Endodermal cell (in vitro differentiated cells): ENCODE measurements at places on chromosomes 12 and 14. TPM values are rescaled to one million over a fixed set of nuclear protein-coding genes. Genes with fewer than 3 reads are reported as not detected.

Gene TAS2R30
- total RNA-seq, result 5.7 and 9.7 TPM in 2 replicates

GRCh38 chr12:1984759-1985158 lies 19.5 kb downstream of the DCP1B start:
- no peak for DNase-seq
- H3K4me3 ChIP-seq, result no peak overlapping the region
- peaks cover 47% of the 10 kb centered on the region for H3K36me3 ChIP-seq
- H3K27ac ChIP-seq, result no peak overlapping the region
- no peaks in the 10 kb centered on the region for H3K27me3 ChIP-seq

GRCh38 chr14:75470238-75470797 lies 42.5 kb downstream of the JDP2 start:
- H3K4me3 ChIP-seq, result no peak overlapping the region
- no peaks in the 10 kb centered on the region for H3K4me1 ChIP-seq
- no peaks in the 10 kb centered on the region for H3K27me3 ChIP-seq

DNA sequence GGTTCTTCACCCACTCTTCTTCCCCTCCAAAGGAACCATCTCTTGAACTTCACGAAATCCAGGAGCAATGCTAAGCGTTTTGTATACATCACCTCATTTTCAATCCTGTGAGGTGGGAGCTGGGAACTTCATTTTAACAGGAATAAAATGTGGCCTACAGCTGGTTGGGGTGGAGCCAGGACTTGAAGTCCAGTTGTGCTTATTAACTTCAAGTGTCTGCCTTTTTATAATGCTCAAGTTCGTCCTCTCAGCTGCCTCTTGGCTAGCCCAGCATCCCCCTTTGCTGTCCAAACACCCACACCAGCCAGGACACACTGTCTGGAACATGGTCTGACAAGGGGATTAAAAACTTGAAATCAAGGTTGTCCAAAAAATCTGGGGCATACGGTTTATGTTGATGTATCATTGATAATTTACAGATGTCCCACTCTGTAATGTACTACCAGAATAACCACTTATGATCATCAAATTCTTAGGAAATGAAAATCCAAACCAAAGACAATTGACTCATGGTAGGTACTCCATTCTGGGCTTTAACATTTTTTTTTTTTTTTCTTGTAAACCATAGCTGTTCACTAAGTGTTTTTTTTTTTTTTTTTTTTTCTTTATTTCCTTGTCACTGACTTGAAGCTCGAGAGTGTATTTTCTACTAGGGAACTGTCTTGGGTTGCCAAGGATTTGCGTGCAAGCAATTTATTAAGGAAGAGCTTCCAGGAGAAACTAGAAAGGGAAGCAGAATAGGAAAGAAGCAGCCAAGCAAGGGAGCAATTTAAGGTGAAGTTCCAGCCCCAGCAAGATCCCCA lies 252.3 kb downstream of the EFCAB11 start:
- H3K4me1 ChIP-seq, result no peaks in the 10 kb centered on the region
- no peak for DNase-seq
- H3K27ac ChIP-seq, result no peak overlapping the region
- H3K4me3 ChIP-seq, result peak overlapping the region; percentile 79
- H3K36me3 ChIP-seq, result no peaks in the 10 kb centered on the region

GRCh38 chr12:131938082-131938481 lies 9.0 kb downstream of the PUS1 start:
- H3K36me3 ChIP-seq, result peaks cover 63% of the 10 kb centered on the region
- no peak overlapping the region for H3K4me3 ChIP-seq
- no peaks in the 10 kb centered on the region for H3K4me1 ChIP-seq
- H3K27ac ChIP-seq, result no peak overlapping the region
- H3K27me3 ChIP-seq, result no peaks in the 10 kb centered on the region
- DNase-seq, result no peak

DNA sequence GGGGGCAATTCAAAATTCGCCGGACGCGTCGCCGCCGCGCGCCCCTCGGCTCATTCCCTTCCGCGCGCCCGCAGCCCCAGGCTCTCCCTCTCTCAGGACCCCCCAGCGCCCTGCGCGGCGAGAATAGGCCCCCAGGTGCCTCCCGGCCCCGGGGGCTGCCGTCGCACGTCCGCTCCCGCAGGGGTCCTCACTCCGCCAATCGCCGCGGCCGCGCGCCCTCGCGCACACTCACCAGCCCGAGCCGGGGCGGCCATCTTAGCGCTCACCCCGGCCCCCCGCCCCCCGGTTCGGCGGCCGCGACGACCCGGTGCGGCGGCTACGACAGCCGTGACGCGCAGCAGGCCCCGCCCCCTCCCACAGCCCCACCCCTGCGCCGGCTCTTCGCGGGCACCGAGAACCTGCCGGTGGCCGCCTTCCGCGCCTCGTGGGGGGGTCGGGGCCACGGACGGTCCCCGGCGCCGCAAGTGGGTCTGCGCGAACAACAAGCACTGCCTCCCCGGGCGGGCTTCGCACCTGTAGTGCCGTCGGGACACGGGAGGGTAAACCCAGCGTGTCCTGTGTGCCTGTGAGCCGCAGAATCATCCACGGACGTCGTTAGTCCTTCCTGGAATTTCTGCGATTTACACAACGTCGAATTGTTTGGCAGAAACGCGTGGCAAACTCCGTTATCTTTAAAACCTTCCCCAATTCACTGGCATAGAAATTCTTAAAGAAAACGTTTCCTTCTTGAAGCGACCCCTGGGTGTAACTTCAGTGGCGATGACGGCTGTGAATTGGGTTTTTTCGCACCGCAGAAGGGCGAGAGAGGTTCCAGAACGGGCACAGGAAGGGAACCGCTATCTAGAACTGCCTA lies 2.5 kb downstream of the USP44 start:
- H3K4me1 ChIP-seq, result peaks cover 3% of the 10 kb centered on the region
- no peaks in the 10 kb centered on the region for H3K36me3 ChIP-seq
- peak overlapping the region; percentile 48 for H3K27ac ChIP-seq
- DNase-seq, result peak; percentile 92

DNA sequence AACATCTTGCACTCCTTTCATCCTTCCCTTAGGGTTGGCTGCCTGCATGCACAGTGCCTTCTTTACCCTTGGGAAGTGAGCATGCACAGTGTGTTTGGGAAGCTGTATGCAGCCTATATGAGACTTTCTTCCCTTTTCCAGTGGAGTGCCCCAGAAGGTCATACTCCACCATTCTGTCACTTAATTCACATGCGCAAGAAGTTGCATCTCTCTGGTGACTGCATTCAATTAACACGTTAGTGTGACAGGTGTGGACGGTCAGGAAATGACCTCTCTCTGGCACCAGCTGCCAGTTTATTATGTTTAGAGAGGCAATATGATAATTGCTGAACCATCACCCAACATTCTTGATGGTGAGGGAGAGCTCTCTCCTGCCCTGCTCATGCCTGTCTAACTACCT lies 770.0 kb downstream of the FLRT2 start:
- no peak for DNase-seq
- H3K36me3 ChIP-seq, result no peaks in the 10 kb centered on the region
- H3K27me3 ChIP-seq, result no peaks in the 10 kb centered on the region
- H3K4me3 ChIP-seq, result no peak overlapping the region
- no peaks in the 10 kb centered on the region for H3K4me1 ChIP-seq
- no peak overlapping the region for H3K27ac ChIP-seq
